ENCODE measurements at places on chromosomes 7 and 10.

GRCh38 chr7:132078891-132079735 is 497.2 kb downstream of the PLXNA4 start:
- DNase-seq = no peak

GRCh38 chr7:81932936-81933335 is 163.1 kb upstream of the HGF start:
- DNase-seq = no peak

DNA sequence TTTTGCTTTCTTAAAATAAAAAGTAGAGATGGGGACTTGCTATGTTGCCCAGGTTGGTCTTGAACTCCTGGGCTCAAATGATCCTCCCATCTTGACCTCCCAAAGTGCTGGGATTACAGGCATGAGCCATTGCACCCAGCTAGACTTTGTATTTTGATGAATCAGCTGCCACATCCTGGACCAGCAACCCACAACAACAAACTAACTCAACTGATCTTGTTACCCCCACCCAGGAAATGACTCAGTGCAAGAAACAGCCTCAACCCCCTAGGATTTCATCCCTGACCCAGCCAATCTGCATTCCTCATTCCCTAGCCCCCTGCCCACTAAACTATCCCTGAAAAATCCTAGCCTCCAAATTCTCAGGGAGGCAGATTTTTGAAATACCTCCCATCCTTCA is 123.8 kb downstream of the IPMK start:
- no peak for DNase-seq

DNA sequence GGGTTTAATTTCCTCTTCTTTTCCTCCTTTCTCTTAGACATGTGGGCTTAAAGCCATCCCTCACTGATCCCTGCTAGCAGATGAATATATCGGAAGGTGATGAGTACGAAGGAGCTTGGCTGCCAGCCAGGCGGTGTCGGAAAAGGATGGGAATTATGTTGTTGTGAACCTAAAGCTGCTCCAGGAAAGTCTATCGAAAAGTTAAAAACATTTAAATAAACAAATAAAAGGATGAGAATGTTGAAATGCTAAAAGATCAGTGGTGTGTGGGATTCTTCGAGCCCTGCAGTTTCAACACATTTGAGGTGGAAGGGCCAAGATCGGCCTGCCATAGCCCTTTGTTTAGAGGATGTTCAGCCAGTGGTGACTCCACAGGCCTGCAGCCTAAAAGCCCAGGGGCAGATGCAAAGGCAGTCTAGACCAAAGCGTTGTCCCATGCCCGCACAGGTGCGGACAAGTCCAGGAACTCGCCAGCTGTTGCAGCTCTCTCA is 107.9 kb downstream of the JCAD start:
- DNase-seq = no peak

- DNase-seq = no peak
Measured at GRCh38 chr10:2120746-2121145, 383.4 kb upstream of the ADARB2 start.

All from CD4-positive, alpha-beta T cell treated with Interleukin-1 beta for 1 hour (primary cell).